ENCODE measurements at places on chromosomes 6 and 20.

- no peak for DNase-seq
Observed at GRCh38 chr6:117840541-117840983, 66.5 kb upstream of the SLC35F1 start.

DNA sequence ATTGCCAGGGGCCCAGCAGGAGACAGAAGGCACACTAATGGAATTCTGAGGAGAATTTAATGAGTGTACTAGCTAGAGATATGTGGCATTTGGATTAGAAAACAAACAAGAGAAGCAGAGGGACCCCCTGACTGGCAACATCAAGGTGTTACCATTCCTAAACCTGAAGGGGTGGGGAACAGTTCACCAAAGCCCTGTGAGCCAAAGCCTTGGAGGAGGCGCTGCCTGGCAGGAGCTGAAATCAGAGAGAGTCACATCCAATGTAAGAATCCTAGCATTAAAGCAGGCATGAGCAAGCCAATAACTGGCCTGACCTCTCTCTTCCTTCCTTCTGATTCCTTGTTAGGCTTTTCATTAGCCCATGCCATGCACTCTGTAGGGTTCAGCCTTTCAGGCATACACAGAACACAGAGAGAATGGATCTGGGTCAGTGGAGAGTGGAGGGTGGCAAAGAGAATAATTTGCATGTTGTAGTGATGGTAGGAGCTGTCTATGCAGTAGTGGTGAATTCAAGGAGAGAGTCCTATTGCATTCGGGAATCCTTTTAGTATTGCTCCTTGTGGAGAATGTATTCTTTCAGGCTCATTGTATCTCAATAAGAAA is 367.2 kb upstream of the MAN1A1 start:
- no peak for DNase-seq

GRCh38 chr6:105886814-105887544 is 199.2 kb upstream of the PRDM1 start:
- no peak for DNase-seq

DNA sequence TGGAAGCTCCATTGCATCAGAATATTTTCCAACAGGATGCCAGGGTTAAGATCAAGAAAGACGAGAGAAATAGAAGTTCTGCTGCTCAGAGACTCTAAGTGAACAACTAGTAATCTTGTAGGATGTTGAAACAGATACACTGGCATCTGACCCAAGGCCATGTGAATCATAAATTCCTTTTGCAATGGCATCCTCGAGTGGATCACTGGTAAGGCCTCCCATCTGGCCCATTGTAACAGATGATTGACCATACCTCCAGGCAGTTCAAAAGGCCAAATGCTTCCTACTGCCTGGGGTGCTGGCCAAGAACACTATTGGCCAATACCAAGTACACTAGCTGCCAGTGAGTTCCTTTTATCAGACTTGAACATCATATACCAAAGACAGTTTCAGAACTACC is 9.9 kb upstream of the SLC17A3 start:
- no peak for DNase-seq

- DNase-seq: no peak
Observed at GRCh38 chr20:38547288-38548085, 33.5 kb upstream of the ADIG start.

DNA sequence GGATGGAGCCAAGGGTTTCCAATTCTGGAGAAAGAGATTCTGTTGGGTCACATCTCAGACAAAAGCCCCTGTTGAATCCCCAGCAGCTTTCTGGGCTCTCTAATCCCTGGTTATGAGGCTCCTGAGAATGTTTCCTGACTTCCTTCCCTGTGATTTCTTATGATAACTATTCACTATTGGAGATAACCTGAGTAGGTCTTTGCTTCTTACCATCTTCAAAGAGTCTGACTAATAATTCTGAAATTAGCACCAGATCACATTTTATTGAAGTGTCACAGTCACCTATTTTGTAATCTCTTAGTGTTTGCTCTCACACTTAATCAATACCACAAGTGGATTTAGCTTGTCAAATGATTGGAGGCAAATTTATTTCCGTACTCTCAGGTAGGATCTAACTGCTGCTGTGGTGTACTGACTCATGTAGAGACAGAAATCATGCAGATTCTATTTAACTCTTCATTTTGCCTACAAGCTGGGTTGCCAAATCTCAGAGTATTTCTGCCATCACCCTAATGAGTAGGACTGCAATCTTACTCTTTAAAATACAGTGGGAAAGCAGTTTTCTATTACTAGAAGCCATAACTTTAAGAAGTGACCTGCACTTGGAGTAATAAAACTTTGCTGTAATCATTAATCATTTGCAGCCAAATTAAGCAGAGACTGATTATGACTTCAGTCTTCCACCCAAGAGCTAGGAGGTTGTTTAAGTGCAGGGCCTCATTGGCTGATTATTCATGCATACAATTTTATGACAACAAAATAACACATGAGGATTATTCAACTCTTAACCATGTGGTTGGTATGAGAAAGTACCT is 422.1 kb downstream of the EPM2A start:
- DNase-seq: no peak

- DNase-seq: no peak
Observed at GRCh38 chr20:59078231-59078630, 35.6 kb upstream of the PRELID3B start.

DNA sequence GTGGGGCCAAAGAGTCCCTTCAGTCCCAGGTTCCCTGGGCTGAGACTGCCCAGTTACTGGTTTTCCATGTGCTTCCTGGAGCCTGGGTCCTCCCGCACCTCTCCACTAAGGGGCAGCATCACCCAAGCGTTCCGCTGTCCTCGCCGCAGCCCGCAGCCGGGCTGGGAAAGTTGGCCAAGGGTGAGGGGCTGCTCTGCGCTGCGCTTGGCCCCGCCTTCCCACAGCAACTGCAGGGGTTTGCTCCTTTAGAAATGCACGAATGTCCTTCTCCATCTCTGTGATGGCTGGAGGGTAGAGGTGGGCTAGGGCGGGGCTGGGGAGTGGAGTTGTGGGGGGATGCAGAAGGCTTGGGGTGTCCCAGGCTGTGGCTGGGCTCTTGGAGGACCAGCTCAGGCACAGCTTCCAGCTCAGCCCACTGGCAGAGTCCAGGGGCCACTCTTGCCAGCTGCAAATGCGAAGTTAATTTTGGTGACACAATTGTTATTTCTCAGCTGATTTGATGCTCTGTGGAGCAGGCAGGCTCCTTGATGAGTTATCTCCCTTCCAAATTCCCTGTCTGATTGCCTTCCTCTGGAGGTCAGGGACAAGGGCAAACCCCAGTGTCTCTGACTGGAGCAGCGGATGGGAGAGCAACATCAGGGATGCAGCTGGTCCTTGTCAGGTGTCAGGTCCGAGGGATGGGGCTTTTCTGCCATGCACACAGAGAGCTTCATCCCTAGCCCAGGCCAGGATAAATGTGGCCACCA is 63.2 kb downstream of the NOL4L start:
- DNase-seq: peak; percentile 55

GRCh38 chr6:4413073-4413472 is 277.7 kb upstream of the ECI2 start:
- DNase-seq: no peak

GRCh38 chr6:44080561-44081521 is 46.4 kb downstream of the MRPL14 start:
- no peak for DNase-seq

DNA sequence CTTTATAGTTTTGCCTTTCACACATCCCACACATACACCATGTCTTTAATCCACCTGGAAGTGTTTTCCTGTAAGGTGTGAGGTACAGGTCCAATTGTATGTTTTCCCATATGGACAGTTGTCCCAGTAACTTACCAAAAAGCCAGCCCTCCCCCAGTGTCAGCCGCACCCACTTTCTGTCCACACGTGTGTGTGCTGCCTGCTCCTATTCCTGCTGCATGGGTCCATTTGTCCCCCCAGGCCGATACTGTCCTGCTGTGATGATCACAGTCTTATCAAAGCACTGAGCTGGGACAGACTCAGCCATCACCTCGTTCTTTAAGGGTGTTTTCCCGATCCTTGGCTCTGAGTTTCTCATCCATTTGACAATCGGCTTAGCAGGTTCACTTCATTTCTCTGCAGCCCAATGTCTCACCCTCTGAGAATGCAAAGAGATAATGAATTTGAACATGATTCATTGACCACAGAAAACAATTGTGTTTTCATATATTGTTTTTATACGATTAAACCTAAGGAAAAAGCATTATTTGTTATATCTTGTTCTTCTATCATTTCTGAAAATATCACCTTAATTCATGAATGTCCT is 9.6 kb downstream of the VSX1 start:
- no peak for DNase-seq

DNA sequence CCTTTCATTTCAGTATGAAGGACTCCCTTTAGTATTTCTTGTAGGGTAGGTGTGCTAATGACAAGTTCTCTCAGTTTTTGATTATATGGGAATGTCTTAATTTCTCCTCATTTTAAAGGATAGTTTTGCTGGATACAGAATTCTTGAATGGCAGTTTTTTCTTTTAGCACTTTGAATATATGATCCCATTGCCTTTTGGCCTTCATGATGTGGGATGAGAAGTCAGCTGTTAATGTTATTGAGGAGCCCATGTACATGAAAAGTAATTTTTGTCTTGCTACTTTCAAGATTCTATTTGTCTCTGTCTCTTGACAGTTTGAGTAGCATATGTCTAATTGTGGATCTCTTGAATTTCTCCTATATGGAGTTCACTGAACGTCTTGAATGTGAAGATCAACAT is 30.9 kb downstream of the RSPH3 start:
- DNase-seq: no peak

DNA sequence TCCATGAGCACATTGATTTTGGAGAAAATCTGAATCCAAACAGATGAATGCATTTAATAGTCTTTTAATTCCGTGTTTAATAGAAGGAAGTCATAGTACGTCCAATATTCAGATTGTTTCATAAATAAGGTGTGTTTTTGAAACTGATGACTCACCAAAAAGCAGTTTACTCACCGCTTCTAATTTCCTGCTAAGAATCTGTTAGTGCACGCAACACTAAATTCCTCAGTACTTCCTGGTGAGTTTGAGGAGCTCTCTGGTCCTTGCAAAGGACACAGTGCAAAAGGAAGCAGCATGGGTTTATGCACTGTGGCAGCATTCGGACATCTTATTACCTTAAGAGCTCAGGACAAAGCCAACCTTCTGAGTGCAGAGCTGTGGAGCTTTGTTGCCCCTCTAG is 2.3 kb upstream of the ADGRF1 start:
- DNase-seq: no peak

- no peak for DNase-seq
Observed at GRCh38 chr6:159074876-159075275, 30.1 kb upstream of the TAGAP start.
